ENCODE measurements at places on chromosomes 3 and 15.
A peak's percentile ranks its signal among the peaks of the same experiment; 100 is the strongest.

DNA sequence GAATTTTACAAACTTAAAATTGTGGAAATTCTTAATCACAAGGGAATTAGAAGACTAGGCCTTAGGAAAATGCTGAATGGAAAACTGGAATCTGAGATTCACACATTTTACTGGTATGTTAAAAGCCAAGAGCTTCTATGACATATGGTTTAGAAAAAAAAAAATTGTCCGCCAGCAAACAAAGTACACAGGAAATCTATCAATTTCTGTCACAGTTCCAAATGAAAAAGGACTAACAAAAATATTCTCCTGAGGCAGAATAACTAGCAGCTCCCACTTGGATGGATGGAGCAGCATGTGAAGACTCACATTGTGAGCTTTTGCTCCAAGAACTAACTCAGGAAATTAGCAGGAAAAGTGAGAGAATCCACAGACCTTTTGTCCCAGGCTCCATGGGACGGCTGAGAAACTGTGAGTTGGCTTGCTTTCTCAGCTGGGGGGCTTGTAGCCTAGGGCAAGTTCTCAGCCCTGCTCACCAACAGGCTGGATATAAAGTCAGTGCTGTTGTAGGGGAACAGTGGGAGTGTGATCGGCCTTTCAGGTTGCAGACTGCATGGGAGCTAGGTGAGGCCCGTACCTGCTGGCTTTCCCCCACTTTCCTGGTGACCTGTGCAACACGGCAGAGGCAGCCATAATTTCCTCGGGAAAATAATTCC, 731.1 kb upstream of the SGO1 start:
- no peak for DNase-seq

DNA sequence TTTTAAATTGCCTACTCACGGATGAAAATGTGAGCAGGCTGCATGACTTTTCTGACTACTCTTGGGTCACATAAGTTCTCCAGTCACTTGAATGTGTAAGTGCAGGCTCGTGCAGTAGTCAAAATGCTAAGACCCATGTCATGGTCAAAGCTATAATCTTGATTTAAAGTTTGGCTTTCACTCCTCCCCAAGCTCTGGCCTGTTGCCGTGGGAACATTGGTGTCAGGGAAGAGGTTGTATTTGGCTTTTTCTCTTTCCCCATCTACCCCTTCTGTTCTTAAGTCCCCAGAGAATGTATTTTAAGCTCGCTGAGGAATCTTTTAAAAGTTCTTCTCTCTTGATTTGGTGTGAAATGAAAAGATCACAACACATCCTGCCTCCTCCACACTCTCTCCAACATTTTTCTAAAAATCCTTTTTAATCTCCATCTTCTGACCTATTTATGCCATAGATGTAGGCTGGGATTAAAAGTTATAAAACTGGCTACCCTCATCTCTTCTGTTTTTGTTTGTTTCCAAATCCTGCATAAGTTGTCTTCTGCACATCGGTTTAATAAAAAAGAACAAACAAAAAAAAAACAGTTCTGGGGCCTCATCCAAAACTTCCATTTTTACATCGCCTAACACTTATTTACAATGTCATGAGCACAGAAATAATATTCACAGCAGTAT, 61.4 kb upstream of the ADAMTSL3 start:
- no peak for DNase-seq

DNA sequence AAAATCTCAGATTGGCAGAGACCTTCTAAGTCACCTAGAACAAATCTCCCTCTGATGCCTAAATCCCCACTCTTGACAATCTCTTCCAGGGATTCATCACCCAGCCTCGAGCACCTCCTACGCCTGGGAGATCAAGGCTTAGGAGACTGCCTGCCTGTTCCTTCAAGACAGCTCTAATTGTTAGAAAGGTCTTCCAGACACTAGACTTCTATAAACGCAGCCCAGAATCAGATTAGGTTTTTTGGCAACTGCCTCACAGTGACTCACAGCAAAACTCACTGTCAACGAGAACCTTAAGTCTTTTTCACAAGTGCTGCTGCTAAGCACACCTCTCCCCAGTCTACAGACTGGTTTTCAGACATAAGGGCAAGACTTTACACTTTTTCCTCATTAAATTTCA, 23.1 kb downstream of the SRGAP3 start:
- no peak for DNase-seq

DNA sequence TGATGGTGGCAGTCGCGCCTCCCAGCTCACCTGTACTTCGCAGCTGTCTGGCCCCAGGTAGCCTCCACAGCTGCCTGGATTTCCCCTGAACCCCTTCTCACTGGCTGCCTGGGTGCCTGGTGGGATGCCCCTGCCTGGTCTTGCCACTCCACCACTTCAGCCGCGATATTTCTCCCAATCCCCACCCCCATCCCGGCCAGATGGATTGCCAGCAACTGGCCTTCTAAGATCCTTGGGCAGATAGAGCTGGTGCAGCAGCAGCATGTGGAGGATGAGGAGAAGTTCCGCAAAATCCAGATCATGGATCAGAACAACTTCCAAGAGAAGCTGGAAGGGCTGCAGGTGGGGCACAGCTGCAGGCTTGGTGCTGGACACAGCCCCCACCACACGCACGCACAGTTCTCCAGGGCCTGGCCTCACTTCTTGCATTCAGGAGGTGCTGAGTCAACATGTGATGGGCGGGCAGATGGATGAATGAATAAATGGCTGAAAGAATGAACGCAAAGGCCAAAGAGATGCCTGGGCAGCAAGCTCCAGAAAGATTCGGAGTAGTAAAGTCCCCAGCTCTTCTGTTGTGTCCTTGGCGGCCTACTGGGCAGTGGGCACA, 35.7 kb downstream of the DNAH1 start:
- no peak for DNase-seq

DNA sequence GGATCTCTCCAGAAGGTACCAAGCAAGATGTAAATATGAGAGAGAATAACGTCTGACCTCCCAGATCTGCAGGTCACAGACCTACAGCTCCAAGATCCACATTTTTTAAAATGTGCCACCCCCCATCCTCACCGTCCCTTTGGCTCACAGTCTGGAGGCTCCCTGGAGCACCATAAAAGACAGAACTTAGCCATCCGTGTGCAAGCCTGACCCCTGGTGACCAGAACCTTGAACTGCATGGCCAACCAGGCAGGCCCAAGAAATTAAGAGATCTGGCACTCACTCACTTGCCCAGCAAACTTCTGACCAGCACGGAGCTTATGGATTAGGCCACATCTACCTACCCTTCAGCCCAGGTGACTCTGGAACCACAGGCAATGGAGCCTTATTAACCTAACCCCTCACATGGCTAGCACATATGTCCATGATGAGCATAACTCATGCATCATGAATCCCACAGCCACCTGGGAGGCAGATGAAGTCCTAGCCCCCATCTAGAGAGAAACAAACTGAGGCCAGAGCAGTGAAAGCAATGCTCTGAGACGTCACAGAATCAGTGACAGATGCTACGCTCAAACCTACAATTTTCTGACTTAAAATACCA, 275.3 kb downstream of the UACA start:
- DNase-seq = peak; percentile 69
